ENCODE measurements at places on chromosomes 12 and 14. TPM values are rescaled to one million over a fixed set of nuclear protein-coding genes. Genes with fewer than 3 reads are reported as not detected.
A peak's percentile ranks its signal among the peaks of the same experiment; 100 is the strongest.

Gene POC1B
- 12.5 TPM for polyA plus RNA-seq

Gene SMCO2
- polyA plus RNA-seq: 1.2 TPM

DNA sequence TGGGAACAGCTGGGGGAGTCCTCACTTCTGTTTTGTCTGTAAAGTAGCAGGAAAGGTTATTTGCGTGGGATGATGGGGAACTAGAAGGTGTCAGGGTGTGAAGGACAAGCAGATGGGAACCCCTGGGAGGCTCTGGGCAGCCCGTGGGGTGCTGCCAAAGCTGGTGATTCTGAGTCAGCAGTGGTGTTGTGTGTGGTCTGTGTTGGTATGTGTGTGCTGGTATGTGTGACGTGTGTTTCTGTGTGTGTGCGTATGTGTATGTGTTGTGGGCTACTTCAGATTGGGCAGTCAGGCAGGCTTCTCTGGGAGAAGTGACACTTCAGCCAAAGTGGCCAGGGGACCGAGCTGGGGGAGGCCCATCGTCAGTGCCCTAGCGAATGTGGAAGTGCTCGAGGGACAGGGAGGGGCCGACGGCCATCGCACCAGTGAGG, 15.3 kb upstream of the BDKRB2 start:
- no peak for DNase-seq

DNA sequence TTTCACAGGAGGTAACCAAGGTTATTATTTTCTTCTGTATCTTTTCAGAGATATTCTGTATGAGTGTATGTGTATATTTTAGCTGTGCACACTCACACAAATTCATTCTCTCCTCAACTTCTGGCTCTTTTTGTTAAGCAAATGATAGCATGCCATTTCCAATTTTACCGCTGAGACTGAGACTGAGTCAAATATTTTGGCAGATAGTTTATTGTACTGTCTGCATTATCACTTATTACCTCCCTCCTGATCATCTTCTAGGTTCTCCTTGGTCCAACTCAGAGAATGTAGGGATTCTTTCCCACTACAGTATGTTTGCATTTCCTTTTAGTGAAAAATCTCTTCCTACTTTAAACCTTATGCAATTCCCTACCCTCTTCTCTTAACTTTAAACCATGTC, 33.3 kb downstream of the DACT1 start:
- no peak for DNase-seq

DNA sequence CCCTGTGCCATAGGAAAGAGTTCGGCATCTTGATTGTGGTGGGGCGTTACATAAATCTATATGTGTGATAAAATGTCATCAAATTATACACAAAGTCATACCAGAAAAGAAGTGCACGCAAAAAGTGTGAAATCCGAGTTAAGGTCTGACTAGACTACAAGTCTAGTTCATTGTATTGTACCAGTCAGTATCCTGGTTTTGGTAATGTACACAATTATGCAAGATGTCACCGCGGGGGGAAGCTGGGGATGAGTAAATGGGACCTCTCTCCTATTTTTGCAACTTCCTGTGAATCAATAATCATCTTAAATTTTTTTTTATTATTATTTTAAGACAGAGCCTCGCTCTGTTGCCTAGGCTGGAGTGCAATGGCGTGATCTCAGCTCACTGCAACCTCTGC, 43.2 kb upstream of the BCL11B start:
- DNase-seq: no peak

- DNase-seq: no peak
Measured at GRCh38 chr14:33465846-33466700, 484.8 kb downstream of the EGLN3 start.

DNA sequence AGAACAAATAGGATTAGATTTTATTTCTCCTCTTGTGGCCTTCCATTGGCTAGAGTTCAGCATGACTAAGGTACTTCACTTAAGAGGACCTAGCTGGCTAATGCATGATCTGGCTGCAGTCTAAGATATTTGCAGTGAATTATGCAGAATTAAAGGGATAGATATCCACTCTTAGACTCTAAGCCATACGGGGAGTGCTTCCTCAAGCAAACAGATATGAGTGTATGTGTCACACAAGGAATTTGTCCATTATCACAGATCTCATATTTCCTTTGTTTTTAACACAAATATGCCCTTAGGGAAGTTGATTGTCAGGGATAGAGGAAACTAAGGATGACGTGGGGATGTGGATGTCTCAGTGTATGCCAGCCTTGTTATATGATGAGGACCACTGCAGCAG, 88.1 kb upstream of the DHRS4 start:
- DNase-seq: no peak

DNA sequence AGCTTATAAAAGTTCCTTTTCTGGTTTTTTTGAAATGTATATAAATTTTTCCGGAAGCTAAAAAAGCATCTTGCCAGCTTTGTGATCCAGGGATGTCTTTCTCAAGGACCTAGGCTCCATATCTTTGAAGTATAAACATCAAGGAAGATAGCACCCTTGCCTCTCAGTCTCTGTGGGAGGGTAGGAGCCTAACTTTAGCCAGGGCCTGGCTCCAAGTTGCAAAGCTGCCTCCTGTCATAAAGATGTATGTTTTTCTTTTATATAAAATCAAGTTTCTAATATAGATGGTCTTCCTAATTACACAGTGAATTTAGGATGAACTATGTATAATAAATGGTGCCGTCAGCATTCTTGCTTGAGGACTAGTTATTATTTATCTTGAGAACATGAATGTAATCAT, 612.6 kb upstream of the USP15 start:
- no peak for DNase-seq

DNA sequence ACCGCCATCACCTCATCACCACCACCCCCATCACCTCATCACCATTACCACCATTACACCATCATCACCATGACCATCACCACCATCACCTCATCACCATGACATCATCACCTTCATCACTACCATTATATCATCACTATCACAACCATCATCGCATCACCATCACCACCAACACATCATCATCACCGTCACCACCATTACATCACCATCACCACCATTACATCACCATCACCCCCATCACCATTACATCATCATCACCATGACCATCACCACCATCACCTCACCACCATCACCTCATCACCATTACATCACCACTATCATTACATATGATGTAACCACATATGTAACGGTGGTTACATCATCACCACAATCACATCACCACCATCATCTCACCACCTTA, 132.3 kb downstream of the RIMBP2 start:
- DNase-seq: no peak

DNA sequence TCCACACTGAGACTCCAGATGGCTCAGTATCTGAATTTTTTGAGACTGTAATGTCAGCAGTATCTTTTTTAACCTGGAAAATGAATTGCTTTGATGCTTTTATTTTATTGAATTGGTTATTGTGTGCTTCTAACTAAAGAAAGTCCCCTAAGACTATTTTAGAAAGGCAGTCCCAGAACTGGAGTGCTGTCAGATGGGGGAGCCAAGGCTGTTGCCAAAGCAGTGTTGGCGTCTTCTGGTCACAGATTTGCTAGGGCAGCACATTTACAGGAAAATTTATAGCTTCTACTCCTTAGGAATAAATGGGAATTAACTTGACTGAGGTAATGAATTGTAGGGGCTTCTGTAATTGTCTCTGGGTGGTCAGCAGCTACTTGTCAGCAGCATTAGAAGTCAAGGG, 157.1 kb upstream of the ARHGAP5 start:
- no peak for DNase-seq

GRCh38 chr14:88310449-88310848, 12.6 kb downstream of the KCNK10 start:
- DNase-seq: no peak

DNA sequence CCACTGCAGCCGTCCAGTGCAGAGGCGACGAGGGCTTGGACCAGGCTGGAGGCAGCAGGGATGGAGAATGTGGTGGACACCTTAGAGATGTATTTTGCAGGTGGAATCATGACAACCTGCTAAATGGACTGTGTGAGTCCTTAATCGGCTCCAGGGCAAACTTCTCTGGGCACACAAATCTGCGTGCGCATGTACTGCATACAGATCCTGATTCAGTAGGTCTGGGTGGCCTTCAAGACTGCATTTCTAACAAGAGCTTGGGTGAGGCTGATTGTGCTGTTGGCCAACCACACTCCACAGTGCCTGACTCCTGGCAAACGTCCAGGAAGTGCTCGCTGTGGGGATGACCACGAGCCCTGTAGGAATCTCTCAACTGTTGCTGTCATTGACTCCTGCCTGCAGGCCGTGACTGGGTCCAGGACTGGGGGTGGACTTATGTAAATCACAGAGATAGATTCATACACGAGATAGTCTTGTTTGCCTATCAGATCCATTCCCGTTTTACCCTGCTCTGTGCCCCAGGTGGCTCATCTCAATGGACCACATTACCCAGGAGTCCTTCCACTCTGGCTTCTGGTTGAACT, 27.2 kb downstream of the JDP2 start:
- peak; percentile 69 for DNase-seq
